ENCODE measurements at places on chromosomes 12 and 14.

DNA sequence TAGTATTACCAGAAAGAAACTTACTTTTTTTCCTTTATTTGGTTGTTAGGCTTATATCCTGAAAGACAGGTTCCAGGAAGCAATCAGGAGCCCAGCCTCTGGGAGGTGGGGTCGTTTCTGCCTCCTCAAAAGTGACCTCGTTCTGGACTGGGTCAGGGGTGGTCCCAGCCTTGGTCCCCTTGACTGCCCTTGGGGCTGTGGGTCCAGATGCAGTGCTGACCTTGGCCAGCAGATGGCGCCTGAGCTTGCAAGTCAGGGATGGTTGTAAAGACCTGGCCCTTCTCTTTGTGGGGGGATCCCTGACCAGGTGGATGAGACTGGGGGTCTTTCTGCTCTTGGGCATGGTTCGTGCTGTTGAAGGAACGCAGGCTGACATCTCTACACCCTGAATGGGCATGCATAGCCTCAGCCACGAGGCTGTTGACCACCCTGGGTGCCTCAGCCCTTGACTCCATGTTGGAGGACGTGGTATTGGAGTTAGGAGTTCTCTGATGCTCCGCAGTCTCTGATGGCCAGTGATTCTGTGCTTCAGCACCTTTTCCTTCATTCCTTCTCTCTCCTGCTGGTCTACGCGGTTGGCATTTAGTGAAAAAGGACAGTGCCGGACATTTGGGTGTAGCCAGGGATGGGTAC lies 62.4 kb downstream of the ADCK1 start:
- DNase-seq = no peak

DNA sequence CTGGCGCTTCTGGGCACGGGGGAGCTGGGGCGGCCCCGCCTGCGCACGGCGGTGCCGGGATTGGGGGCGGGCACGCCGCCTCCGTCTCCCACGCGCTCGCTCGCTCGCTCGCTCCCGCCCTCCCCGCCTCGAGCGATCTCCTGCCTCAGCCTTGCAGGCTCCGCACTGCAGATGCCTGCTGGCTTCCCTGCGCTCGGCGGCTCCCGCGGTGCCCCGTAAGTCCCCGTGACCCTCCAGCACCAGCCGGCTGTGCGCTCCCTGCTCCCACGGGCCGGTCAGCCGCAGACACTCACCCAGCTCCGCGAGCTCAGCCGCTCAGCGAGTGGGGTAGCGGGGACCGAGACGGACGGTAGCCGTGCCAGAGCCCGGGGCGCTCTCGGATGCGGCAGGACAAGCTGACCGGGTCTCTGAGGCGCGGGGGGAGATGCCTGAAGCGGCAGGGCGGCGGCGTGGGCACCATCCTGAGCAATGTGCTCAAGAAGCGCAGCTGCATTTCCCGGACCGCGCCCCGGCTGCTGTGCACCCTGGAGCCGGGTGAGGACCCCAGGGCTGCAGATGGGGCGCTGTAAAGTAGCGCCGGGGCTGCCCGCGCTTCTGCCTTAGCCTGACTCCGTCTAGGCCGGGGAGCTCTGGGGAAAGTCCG lies at the start of gene TBC1D30:
Gene TBC1D30 (plus strand): TSS at position 148 of the 643 bp plus-strand sequence. CDS start 233 bp downstream, at position 381.
- no peak for DNase-seq

DNA sequence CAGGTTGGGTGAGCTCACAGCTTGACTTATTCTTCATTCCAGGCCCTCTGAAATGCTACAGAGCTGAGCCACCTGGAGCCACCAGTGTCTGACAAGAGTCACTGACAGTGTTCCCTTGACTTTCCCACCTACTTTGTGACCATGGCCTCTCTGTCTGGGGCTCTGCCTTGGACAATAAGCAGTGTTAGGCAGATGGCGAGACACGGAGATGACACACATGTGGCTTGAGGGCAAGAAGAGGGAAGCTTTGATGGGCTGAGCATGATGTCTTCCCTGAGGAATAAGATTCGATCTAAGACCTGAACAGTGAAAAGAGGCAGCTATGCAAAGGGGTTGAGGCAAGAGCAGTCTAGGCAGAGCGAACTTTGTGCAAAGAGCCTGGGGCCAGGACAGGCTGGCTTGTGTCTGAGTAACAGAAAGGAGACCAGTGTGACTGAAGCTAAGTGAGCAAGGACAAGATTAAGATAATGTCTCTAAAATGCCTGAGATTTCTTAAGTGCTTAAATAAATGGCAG lies 105.5 kb downstream of the NUAK1 start:
- DNase-seq = no peak

GRCh38 chr12:1436981-1437380 lies 157.4 kb downstream of the FBXL14 start:
- DNase-seq = no peak

DNA sequence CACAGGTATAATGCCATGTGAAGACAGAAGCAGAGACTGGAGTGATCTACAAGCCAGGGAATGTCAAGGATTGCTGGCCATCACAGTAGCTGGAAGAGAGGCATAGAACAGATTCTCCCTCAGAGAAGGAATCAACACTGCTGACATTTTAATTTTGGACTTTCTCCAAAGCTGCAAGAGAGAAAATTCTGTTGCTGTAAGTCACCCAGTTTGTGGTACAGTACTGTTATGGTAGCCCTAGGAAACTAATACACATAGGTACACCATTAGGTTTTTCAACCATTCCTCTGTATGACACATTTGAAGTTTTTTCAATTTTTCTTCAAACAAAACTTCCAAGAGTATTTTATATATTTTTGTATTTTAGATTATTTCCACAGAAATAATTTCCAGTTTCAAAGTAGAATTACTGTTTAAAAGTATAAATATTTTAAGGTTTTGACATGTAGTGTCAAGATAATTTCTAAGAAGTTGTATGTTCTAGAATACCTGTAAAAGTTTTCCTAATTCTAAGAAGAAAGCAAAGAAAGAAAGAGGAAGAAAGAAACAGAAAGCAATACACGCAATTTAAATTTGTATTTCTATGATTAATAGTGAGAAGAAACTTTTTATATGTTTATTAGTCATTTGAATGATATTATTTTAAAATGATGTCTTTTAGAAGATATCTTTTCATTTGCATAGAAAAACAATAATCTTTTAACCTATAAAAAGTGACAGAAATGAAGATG lies 64.9 kb upstream of the CATSPERB start:
- no peak for DNase-seq

DNA sequence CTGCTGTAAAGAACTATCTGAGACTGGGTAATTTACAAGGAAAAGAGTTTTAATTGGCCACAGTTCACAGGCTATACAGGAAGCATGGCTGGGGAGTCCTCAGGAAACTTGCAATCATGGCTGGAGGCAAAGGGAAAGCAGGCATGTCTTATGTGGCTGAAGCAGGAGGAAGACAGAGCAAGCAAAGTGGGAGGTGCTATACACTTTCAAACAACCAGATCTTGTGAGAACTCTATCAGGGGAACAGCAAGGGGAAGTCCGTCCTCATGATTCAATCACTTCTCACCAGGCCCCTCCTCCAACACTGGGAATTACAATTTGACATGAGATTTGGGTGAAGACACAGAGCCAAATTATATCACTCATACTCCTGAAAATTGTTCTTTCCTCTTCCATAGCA lies 109.5 kb upstream of the PKP2 start:
- no peak for DNase-seq

DNA sequence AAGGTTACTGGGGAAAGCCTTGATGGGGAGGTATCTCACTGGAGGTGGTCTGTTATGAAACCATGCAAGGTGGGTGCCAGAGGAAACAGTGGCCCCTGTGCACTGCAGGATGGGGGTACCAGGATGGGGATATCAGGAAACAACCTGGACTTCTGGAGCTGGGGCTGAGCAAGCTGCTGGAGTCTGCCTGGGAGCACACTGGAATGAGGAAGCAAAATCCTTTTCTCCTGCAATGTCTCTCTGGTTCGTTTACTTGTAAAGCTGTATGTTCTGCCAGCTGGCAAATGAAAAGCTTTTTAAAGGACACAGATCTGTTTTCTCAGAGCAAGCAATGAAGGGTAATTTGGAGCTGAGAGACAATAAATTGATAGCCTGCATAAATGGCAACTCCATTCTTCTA lies 23.2 kb upstream of the SERPINA1 start:
- DNase-seq = no peak

- no peak for DNase-seq
Observed at GRCh38 chr12:127054531-127054930, 1212.4 kb upstream of the TMEM132C start.

GRCh38 chr14:76264384-76264783 lies 111.6 kb upstream of the ESRRB start:
- DNase-seq = no peak

DNA sequence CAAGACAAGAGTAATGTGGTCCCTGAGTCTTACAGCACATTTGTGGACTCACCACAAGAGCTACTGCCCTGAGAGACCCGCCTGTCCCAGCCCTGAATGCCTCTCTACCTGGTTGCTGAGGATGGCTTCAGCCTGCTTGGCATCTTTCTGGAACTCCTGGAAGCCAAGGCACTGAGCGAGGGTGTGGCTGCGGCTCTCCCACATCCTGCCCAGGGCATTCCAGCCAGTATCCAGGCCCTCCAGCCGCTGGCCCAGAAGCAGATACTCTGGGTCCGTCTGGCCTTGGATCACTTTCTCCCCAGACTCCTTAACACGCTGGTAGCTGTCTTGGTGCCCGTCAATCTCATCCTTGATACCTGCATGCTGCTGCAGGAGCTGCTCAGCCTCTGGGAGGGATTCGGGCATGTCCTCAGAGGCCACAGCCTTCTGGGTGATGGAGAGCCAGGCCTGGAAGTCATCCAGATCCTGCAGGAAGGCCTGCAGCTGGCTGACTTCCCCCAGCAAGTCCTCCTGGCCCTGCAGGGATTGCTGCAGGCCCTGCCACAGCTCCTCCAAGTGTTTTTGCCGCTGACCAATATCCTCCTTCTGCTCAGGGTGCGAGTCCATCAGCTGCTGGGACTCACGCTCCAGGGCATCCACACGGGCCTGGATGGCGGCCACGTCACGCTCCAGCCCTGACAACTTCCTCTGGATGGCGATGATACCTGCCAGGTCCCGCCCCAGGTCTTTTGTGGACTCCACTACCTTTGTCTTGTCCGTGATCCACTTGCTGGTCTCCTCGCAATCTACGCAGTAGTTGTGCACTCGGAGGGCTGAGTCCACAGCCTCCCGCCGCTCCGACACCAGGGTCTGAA lies 82.3 kb downstream of the PLEKHG3 start:
- no peak for DNase-seq

DNA sequence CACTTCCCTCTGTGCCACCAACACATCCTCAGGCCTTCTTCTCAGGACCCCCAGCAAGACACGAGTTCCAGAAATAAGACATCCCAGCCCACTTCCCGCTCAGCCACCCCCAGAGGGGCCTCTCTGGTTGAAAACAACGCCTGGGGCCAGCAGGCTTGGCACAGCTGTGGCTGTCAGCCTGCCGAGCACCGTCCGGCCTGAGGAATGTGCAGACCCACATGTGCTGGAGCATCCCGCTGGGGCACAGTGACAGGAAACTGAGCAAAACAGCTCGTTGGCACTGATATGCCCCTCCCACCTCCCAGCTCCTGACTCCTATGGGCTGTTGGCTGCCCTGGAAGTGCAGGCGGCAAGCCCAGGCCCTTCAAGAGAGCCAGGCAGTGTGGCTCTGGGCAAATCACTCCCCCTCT lies 1.4 kb downstream of the SYNE3 start:
- no peak for DNase-seq

GRCh38 chr12:65860600-65860999 lies 36.3 kb downstream of the HMGA2 start:
- no peak for DNase-seq

- no peak for DNase-seq
Observed at GRCh38 chr12:51687614-51688013, 96.6 kb downstream of the SCN8A start.

GRCh38 chr14:77035267-77035666 lies 6.8 kb upstream of the IRF2BPL start:
- DNase-seq = no peak

- DNase-seq = no peak
Observed at GRCh38 chr12:25054783-25055144, 105.9 kb upstream of the BCAT1 start.

- no peak for DNase-seq
Observed at GRCh38 chr12:110937104-110937641, 16.8 kb upstream of the MYL2 start.

GRCh38 chr14:69928111-69928523 lies 48.9 kb downstream of the SMOC1 start:
- no peak for DNase-seq

GRCh38 chr14:64730061-64730440 lies 25.8 kb downstream of the PLEKHG3 start:
- no peak for DNase-seq

GRCh38 chr14:69137843-69138535 lies 14.9 kb downstream of the DCAF5 start:
- no peak for DNase-seq

GRCh38 chr14:94768521-94769390 lies 1.2 kb downstream of the GSC start:
- no peak for DNase-seq

All from GOT3 (cell line).